PC-9 (cell line): ENCODE measurements at places on chromosomes 1 and 21. TPM values are rescaled to one million over a fixed set of nuclear protein-coding genes. Genes with fewer than 3 reads are reported as not detected.

GRCh38 chr1:145961109-145961424 lies 3.2 kb upstream of the LIX1L start:
- H3K36me3 ChIP-seq = no peaks in the 10 kb centered on the region
- H3K4me1 ChIP-seq = peaks cover 31% of the 10 kb centered on the region
- no peak overlapping the region for H3K27ac ChIP-seq

DNA sequence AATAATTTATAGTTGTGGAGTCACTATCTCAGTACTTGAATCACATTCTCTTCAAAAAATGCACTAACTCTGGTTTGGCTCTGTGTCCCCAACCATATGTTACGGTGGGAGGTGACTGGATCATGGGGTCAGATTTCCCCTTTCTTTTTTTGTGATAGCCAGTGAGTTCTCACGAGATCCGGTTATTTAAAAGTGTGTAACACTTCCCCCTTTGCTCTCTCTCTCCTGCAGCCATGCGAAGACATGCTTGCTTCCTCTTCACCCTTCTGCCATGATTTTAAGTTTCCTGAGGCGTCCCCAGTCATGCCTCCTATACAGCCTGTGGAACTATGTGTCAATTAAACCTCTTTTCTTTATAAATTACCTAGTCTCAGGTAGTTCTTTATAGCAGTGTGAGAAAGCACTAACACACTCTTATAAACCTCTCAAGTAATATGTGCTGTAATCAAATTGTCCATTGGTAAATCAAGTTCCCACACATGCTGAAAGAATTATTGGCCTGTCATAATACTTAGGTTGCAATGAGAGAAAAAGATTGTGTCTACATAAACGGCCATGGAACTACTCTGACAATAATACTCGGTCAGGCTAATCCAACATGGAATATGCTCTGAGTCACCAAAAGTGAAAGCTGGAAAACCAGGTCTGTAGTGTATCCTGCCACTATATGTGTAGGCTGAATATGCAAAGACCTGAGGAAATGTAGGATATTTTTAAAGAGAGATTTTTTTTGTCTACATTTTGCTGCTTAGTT lies 107.5 kb downstream of the SLC44A5 start:
- H3K4me3 ChIP-seq = no peak overlapping the region
- H3K27me3 ChIP-seq = no peaks in the 10 kb centered on the region
- no peak for DNase-seq
- H3K4me1 ChIP-seq = no peaks in the 10 kb centered on the region
- no peaks in the 10 kb centered on the region for H3K36me3 ChIP-seq
- H3K27ac ChIP-seq = no peak overlapping the region

- H3K27ac ChIP-seq = no peak overlapping the region
- peaks cover 21% of the 10 kb centered on the region for H3K4me1 ChIP-seq
- no peaks in the 10 kb centered on the region for H3K27me3 ChIP-seq
- peak; percentile 94 for DNase-seq
Observed at GRCh38 chr1:204162494-204163074, 3.6 kb downstream of the REN start.

The OR2L3 gene
- not detected in 2 replicates for total RNA-seq
